Motor neuron (in vitro differentiated cells): ENCODE measurements at places on chromosomes 4 and X. TPM values are rescaled to one million over a fixed set of nuclear protein-coding genes. Genes with fewer than 3 reads are reported as not detected.

The GPRASP2 gene
- 11.6 and 11.9 TPM in 2 replicates for total RNA-seq

The SORCS2 gene
- 4.9 and 5.2 TPM in 2 replicates for total RNA-seq

The SULT1B1 gene
- 0.19 and 0.21 TPM in 2 replicates for total RNA-seq

The ITGB1BP2 gene
- total RNA-seq, result 0.56 and 1.3 TPM in 2 replicates

The ACE2 gene
- 0.09 TPM in 1 of 2 replicates, not detected in the other for total RNA-seq

The CCNA2 gene
- total RNA-seq, result 40.9 TPM in 2 replicates

The DMRTC1 gene
- 0.23 TPM in 1 of 2 replicates, not detected in the other for total RNA-seq

The SHROOM3 gene
- total RNA-seq, result 1.0 and 1.4 TPM in 2 replicates

The CTAG1B gene
- not detected in 2 replicates for total RNA-seq

The MAGED4 gene
- 40.6 and 49.4 TPM in 2 replicates for total RNA-seq

The MAGEC1 gene
- 0.19 and 0.49 TPM in 2 replicates for total RNA-seq

The PUDP gene
- 7.3 and 8.0 TPM in 2 replicates for total RNA-seq

The MEPE gene
- not detected in 2 replicates for total RNA-seq

The ZNF157 gene
- 0.13 and 0.42 TPM in 2 replicates for total RNA-seq

The APOOL gene
- 22.7 and 24.0 TPM in 2 replicates for total RNA-seq

The TMEM131L gene
- total RNA-seq, result 1.4 and 2.0 TPM in 2 replicates

The BEX1 gene
- not detected in 2 replicates for total RNA-seq

The CT45A3 gene
- not detected in 2 replicates for total RNA-seq

The HGFAC gene
- total RNA-seq, result 0.42 and 1.1 TPM in 2 replicates

The P2RY4 gene
- 0.31 and 1.3 TPM in 2 replicates for total RNA-seq

The EDNRA gene
- total RNA-seq, result 0.44 and 0.71 TPM in 2 replicates

The GPR78 gene
- 0.64 and 0.67 TPM in 2 replicates for total RNA-seq

The RAI2 gene
- total RNA-seq, result 4.4 and 5.1 TPM in 2 replicates

The GDI1 gene
- 234 and 279 TPM in 2 replicates for total RNA-seq

The GABRQ gene
- total RNA-seq, result 0.26 and 0.31 TPM in 2 replicates

The CTAG1A gene
- total RNA-seq, result not detected in 2 replicates

The FGD1 gene
- 11.7 and 13.6 TPM in 2 replicates for total RNA-seq
